Activated T-helper 1 cell treated with anti-CD3 and anti-CD28 coated beads, Interleukin-2, amount 50 U/mL, for 16 hours (primary cell): ENCODE measurements at places on chromosomes 4 and X.

DNA sequence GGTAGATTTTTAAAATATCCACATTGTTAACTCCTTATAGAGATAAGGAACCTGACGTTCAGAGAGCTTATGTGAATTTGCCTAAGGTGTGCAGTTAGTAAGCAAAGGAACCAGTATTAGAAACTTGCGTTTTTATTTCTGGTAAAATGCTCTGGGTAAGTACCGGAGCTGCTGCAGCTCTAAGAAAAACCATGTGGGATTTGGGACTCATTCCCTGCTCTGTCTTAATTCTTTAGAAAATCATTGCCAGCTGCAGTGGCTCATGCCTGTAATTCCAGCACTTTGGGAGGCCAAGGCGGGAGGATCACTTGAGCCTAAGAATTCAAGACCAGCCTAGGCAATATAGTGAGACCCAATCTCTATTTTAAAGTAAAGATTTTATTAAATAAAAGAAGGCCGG, 5.8 kb downstream of the CCKAR start:
- DNase-seq: no peak

- DNase-seq: no peak
Observed at GRCh38 chr4:43456383-43456782, 563.9 kb downstream of the GRXCR1 start.

GRCh38 chrX:140501940-140502468, 2.9 kb downstream of the SOX3 start:
- no peak for DNase-seq

GRCh38 chr4:7984286-7984925, 44.7 kb upstream of the AFAP1 start:
- no peak for DNase-seq
